ENCODE measurements at places on chromosomes 1 and 21.
A peak's percentile ranks its signal among the peaks of the same experiment; 100 is the strongest.

DNA sequence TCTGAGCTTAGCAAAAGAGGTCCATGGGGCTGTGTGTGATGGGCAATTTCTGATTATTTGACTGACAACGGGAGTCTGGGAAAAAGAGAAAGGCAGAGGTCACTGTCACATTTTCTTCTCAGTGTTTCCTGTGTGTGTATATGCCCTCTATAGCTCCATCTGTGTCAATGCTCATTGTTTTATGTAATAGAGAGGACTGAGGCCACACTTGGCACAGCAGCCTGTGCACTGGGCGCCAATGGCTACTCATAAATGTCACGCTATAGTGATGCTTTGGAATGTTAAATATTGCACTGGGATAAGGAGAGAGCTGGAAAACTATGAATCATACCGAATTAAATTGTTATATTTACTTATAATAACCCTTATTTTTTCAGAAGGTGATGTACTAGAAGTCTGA lies 365.4 kb downstream of the NEGR1 start:
- DNase-seq, result no peak

DNA sequence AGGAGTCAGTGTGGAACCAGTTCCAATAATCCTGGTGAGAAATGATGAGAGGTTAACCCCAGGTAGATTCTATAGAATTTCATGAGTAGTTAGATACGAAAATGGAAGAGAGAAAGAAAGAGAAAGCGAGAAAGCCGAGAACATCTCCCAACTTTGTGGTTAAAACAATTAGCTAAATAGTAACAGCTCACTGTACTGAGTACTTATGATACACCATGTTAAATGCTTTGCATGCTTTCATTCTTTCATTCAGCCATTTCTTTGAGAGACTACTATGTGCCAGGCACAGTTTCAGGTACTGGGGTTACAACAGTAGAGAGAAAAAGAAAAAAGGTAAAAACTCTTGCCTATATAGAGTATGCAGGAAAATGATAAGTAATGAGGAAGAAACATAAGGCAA lies 109.7 kb upstream of the SYT6 start:
- DNase-seq, result no peak

DNA sequence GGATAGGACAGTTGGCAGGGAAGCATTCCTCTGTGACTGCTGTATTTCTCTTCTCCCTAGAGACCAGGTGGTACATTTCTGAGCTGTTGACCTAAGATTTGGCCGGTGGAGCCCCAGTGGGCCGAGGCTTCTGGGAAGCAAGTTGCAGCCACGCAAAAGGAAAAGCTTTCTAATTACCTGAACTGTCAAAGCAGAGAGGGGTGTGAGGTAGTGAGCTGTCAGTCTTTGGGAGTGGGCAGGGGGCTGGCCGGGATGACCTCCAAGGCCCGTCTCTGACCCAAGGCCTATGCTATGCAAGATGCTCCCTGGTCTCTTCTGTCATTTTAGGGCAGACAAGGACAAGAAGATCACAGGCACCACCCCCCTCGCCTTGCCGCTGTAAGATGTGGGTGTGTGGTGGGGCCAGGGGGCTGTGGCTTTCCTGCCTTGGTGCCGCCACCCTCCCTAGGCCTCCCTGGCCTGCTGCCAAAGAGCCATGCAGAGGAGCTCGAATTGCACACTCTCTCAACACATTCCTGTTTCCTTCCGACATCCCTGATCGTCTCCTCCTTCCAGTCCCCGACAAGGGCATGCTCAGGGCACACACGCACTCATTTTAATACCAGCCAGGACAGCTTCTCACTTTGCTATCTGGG lies 7.7 kb downstream of the PADI1 start:
- peak; percentile 78 for DNase-seq

- DNase-seq, result no peak
Measured at GRCh38 chr1:203424861-203425662, 50.5 kb upstream of the PRELP start.

- no peak for DNase-seq
Measured at GRCh38 chr1:101301446-101302057, 64.7 kb downstream of the S1PR1 start.

DNA sequence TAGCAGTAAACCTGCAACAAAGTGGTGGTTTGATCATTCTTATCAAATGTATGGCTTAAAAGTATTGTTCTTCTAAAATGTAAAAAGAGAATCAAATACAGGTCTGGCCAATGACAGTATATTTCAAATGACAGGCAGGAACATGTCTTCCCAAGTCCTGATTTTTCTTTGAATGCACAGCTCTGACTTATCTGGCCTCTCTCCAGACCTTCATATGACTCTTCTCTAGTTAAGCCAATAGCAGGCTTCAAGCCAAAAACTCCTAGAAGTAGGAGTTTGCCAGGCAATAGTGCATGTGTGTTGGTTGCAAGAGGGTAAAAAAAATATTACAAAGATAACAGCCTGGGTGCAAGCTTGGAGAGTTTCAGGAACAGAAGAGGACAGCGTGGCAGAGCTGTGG lies 345.5 kb downstream of the SMYD3 start:
- DNase-seq, result no peak

- no peak for DNase-seq
Measured at GRCh38 chr1:88169139-88169538, 514.9 kb upstream of the PKN2 start.

- no peak for DNase-seq
Measured at GRCh38 chr1:239678181-239678580, 291.8 kb downstream of the CHRM3 start.

DNA sequence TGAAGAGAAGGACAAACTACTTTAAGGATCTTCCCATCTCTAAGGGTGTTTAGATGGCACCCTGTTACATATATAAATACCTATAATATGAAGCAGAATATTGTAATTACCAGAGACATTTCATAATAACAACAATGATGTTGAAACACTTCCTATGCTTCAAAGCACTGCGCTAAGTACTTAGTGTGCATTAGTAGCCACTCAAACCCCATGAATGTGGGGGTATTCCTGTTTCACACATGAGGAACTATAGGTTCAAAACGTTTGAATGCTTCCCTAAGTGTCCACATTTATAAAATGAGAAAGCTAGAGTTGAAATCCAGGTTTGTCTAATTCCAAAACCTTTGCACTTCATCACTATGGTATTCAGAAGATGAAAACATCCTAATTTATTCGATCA lies 18.5 kb upstream of the OR10J5 start:
- DNase-seq, result no peak

DNA sequence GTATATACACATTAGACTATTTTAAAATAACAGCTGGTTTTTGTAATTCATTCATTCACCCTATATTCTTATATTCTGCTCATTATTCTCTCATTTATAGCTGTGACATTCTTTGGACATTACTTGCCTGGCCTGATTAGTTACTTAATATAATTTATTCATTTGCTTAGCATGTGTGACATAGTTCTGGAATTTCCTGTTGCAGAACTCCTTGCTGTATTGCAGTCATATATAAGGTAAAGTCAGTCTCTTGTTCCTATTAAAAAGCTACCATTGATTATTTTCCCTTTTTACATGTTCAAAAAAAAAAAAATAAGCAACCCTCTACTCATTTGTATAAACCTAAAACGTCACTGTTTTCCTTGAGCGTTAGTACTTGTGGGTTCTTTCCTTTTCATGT lies 23.9 kb downstream of the GNAT2 start:
- DNase-seq, result no peak

DNA sequence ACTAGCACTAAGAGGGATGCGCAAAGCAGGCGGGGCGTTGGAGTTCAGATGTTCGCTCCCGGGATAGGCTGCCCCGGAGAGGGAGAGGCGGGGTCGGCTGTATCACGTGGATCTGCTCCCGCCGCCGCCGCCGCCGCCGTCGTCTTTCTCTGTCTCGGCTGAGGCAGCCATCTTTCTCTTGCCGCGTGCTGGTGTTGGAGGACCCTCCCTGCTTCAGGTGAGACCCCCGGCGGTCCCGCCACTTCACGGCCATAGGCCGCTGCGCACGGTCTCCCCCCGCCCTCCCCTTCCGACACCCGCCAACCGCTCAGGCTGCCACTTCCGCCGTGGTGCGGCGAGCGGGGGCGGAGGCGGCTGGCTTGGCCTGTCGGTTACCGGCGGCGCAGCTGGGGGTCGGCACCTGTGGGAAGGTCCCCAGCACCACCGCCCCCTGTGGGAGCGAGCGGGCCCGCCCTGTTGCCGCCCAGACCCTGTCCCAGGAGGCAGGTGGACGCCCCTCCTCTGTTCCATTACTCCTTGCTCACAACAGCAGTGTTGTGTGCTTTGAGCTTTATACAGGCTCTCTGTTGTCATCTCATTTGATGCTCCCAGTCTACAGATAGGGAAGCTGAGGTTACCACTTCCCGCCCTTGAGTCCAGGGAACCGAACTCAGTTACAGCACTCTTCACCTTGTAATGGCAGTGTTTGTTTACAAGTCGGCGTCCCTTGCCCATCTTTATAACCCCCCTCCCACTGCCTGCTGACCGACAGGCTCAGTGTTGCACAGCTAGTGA lies at the start of gene BTF3L4:
TSS of gene BTF3L4 (plus strand) at position 133 of the 774 bp plus-strand sequence. CDS start 3,553 bp downstream, outside the sequence.
- DNase-seq, result peak; percentile 94

GRCh38 chr1:196152086-196152485 lies 456.2 kb downstream of the KCNT2 start:
- DNase-seq, result no peak

DNA sequence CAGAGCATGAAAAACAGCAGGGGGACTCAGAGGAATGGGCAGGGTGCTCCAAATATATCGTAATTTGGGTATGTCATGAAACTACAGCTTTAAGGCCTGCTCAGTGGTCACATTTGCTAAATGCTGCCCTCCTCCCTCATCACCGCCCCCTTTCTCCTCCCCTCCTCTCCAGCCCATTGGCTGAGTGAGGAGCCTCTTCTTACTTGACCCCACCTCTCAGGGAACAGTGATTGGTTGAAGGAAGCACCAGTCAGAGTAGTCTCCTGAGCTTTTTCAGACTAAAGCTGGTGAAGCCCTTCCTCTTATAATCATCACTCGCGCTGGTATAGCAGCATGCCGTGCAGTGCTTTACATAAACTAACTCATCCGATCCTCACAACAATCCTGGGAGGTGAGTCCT lies 10.0 kb upstream of the TTC39A start:
- DNase-seq, result no peak

GRCh38 chr1:166121010-166121409 lies 45.8 kb downstream of the FAM78B start:
- DNase-seq, result no peak

DNA sequence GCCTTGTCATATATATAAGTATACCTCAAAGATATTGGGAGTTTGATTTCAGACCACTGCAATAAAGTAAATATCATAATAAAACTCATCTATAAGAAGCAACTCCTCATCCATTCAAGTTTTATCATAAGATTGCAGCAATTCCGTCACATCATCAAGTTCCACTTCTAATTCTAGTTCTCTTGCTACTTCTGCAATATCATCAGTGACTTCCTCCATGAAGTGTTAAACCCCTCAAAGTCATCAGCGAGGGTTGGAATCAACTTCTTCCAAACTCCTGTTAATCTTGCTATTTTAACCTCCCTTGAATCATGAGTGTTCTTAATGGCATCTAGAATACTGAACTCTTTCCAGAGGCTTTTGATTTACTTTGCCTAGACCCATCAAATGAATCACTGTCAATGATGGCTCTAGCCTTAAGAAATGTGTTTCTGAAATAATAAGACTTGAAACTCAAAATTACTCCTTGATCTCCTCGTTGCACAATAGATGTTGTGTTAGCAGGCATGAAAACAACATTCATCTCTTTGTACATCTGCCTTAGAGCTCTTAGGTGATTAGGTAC lies 88.3 kb downstream of the RPE65 start:
- no peak for DNase-seq

DNA sequence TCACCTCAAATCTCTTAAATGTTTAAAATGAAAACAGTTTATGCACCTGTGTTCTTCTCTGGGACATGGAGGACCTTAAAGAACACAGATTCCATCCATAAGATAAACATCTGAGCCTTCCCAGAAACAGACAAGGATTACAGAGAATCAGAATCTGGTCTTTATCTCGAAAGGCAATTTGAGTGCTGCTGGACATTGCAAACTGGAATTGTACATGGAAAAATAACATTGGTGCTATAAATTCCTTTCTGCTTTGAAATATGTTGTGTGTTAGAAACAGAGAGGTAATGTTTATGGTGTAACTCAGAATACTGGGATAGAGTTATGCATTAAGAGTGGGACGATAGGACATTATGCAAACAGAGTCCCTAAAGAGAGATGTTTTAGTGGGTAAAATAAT lies 6.6 kb upstream of the DDR2 start:
- no peak for DNase-seq

DNA sequence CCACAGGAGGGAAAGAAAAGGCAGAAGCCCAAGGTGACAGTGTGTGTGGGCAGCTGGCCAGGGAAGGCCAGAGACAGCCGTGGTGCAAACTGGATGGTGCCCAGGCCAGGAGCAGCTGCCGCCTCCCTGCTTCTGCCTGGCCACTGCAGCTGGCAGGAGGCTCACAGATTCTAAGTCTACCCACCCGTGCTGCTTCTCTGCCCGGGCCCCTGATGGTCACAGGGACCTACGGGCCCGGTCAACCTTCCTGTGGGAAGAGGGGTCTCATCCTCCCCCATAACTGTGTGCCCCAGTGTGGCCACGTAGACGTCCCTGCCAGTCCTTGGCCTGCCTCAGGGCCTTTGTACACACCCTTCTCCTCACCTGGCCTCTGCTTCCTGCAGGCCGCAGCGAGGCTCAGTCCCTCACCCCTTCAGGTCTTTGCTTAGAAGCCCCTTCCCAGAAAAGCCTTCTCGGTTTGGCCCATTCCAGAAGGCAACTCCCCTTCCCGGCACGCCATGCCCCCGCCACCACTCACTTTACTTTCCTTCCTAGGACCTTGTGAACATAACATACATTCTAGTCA lies 192.6 kb upstream of the AJAP1 start:
- no peak for DNase-seq

DNA sequence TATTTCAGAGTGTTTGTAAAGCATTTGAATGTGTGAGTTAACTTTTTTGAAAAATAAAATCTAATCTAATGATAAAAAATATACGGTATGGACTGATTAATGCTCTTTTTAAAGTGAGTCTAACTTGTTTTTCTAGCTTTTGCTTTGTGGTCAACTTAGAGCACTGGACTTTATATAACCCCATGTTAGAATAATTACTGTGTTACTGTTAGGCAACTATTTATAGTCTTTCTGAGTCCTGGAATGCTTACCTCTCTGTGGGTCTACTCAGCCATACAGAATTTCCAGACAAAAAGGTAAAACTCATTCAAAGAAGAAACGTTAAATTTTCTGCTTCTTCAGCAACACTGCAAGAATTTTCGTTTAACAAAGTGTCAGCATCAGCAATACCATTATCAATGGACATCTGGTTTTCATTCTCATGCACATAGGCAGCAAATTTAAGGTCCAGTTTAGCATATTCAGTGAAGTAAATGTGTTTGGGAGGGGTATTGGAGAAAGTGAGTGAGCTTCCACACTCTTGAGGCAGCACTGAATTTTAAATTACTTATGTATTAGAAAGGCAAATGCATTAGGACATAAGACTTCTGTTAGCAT lies 664.7 kb upstream of the NEGR1 start:
- no peak for DNase-seq

DNA sequence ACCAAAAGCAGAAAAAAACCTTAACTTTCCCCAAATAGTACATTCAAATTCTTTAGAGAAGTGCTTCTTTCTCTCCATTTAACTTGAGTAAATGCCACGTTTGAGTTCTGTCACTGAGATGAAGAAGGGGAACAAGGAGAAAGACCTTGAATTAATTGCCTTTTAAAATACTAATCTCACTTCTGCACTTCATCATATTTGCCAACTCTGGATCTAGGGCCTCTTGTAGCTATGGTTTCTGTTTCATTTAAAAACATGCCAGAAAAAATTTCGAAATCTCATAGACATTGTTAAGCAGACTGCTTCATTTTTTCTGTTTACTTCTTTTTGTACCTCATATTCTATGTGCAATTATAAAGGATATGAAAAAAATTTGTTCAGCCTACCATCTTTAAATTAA lies 24.6 kb downstream of the MIXL1 start:
- no peak for DNase-seq

GRCh38 chr21:24899138-24899537 lies 708.1 kb downstream of the MRPL39 start:
- DNase-seq, result no peak
